ENCODE measurements at places on chromosomes 2 and 18.

DNA sequence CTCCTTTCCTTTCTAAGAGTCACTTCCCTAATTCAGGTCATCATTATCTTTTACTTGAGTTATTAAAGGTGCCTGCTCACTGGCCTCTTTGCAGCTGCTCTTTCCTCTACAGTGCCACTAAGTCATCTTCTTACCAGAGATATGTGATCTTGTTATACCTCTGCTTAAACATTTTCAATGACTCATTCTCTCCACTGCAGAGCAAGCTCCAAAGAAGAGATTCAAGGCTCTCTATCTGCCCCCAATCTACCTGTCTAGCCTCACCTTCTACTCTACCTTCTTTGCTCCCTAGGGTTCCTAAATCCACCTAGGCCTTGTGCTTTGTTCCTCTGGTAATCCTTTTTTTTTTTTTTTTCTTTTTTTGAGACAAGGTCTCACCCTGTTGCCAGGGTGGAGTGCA lies 3.1 kb downstream of the ARHGEF33 start:
- DNase-seq: no peak

GRCh38 chr18:63306249-63306648 lies 13.3 kb downstream of the BCL2 start:
- DNase-seq: no peak

DNA sequence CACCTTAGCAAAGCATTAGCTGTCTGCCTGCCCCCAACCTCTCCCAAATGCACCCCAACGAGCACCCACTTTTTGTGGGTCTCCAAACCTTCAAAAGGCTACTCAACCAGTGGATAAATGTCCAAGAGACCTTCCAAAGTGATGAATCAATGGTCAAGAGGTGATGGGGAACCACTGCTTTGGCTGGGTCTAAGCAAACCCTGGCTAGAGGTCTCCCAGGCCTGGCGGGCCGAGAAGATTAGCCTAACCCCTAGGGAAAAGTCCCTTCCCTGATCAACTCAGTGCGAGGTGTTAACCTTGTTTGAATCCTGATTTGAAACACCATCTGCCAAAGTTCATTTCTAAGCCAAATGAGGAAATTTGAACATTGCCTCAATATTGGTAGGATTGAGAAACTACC lies 144.7 kb upstream of the SIX3 start:
- no peak for DNase-seq

DNA sequence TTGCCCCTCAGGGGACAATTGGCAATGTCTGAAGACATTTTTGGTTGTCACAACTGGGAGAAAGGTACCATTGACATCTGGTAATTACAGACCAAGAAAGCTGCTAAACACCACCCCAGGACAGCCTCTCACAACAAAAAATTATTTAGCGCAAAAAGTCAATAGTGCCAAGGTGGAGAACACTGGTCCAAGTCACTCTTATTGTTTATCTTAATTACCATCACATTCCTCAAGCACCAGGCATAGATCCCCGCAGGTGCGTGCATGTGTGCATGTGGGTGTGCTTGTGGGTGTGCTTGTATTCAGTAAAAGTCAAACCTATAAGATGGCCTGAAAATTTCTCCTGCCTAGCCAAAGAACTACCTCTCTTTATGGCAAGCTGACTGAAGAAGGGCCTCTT lies 74.9 kb upstream of the WDR75 start:
- no peak for DNase-seq

DNA sequence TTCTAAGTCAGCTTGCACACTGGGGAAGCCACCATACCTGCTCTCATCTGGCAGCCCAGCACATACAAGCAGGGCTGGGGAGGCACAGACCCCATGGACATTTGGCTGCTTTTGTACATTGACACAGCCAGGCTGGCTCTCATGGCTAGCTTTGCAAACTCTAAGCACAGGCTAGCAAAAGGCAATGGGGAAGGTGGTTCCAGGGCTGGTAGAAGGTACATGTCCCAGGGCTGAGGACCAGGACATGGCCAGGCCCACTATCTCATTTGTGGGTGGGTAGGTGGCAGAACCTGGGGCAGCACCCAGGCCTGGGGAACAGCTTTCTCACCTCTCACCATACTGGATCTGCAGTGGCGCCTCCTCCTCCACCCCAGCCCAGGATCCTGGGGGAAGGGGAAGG lies 90.9 kb downstream of the HS1BP3 start:
- DNase-seq: no peak

- DNase-seq: no peak
Measured at GRCh38 chr2:230895536-230896345, 29.3 kb downstream of the GPR55 start.

- no peak for DNase-seq
Measured at GRCh38 chr2:226136739-226137138, 662.9 kb downstream of the IRS1 start.

DNA sequence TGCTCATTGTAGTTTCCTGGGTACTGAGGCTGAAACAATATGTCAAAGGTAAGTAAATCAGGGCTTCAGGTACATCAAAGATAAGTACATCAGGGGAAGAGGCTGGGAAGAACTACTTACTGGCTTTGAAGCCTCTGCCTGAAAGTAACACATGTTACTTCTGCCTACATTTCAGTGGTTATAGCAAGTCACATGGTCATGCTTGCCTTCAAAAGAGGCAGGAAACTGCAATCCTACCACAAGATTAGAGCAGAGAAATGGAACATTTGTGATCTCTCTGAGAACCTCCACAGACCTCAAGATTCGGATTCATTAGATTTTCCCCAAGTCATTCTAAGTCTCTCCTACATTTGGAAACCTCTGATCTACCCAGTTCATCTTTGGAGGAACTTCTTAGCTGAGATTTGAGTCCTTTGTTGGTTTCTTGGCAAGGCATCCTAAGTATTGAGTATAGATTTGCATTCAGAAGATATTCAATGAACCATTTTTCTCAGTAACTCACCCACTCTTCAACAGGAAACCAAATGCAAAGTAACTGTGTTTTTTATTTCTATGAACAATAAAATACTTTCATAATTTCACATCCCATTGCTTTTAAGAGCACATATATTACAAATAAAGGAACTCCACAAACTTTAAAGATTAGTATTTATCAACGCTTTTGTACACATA lies 48.5 kb upstream of the CCDC195 start:
- DNase-seq: no peak

DNA sequence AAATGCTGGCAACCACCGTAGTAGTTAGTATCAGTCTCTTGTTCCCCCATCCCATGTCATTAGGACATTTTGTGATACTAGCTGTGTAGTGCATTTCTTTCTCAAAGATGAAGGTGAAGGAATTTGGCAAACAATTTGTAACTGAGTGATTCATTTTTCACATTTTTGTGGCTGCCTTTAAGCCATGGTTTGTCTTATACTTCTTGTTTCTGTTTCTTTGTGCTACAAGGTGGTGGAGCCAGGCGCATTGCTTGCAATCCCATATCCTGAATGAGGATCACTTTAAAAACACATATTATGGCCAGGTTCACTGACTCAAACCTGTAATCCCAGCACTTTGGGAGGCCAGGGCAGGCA lies 40.6 kb downstream of the GPD2 start:
- DNase-seq: no peak

DNA sequence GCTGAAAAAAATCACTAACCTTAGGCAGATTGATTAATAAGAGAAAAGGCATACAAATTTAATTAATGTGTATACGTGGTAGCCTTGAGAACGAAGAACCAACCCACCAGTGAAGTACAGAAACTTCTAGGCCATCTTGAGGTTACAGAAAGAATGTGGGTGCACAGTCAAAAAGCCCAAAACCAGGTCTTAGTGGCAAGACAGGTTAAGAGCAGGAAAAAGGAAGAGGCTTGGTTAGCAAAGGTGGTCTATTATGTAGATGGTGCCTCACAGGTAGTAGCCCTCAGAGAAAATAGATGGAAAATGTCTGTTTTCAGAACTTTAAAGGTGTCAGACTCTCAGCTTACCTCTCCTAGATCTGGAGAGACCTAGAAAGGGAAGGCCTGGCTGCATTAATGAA lies 22.0 kb upstream of the SLC35G4 start:
- no peak for DNase-seq

GRCh38 chr2:70828914-70829824 lies 6.4 kb downstream of the CD207 start:
- DNase-seq: no peak

DNA sequence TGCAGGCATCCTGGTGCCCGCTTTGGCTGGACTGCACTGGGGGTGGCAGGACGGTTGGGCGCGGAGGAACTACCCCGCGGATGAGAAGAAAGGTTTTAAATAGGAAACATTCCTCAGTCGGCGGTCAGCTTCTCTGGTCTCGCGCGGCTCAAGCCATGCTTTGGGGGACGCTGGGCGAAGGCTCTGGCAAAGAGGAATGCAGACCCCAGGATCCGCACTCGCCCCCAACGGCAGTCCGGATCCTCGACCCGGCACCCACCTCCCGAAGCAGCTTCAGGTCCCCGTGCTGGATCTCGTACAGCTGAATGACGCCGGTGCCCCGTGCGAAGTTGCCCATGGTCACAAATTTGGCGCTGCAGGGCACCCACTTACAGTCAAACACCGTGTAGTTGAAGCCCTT lies 686 bp upstream of the PNO1 start:
- no peak for DNase-seq

- DNase-seq: no peak
Measured at GRCh38 chr2:31739161-31739560, 158.4 kb upstream of the SRD5A2 start.

GRCh38 chr2:133607679-133608078 lies 39.4 kb upstream of the NCKAP5 start:
- no peak for DNase-seq

- DNase-seq: no peak
Measured at GRCh38 chr2:67839668-67840067, 223.1 kb downstream of the C1D start.

DNA sequence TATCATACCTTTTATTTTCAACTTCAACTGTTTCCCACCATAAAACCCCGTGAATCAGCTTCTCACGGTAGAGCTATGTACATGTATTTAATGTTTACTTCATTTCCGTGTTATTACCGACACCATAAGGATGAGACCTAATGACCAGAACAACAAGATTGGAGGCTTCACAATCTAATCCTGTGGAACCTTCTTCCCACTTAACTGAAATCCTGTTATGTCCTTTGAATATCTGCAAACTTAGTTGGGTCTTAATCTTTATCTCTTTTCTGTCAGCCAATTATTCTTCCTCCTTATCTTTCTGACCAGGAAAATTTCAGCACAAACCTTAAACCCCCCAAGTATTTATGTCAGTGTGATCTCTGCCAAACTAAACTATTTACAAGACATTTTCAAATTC lies 214.4 kb downstream of the TMX3 start:
- no peak for DNase-seq

DNA sequence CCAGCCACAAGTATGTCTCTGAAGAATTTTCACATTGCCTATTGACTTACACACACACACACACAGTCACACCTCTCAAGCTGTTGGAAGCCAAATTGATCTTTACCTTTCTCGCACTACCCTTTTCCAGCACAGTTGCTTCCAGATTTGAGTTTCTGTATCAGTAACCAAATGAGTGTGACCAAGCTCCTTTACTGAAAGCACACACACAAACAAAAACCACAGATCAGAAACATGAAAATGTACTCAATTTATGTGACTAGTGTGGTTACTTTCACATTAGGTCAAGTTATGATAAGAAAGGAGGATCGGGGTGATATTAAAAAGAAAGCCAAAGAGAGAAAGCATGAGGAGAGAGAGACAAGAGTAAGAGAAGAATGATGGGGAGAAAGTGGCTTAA lies 993.9 kb upstream of the POU3F3 start:
- no peak for DNase-seq

- no peak for DNase-seq
Measured at GRCh38 chr18:45173799-45174519, 441.3 kb upstream of the SLC14A2 start.

DNA sequence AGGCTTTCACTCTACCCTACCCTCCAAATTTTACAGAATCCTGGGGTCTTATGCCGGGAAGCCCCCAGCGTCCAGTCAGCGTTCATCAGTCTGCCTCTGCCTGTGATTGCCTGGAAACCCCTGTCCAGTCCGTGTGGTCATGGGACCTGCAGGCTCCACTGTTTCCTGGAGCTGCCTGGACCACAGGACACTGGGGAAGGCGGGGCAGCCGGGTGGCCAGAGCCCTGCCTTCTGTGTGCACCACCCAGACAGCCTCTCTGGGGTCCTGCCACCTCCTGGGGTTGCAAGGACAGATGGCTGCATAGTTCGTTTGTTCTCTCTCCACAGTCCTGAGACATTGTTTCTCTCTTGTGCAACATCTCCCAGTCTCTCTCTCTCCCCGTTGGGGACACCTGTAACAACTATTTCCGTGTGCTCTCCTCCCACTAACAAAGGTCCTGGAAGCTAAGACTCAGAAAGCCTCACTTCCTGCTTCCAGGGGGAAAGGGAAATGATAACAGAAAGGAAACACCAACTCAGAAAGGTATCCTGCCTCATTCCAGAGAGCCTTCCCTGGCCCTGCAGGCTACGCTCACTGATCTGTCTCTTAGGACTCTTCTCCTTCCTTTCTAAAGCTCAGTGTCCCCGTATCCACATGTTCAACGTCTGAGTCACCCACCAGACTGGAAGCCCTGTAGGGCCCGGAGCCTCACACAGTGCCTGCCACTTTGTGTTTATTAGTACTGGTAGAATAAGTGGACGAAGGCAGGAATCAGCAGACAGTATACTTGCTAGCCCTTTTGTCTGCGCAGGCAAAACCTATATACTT lies 192.8 kb upstream of the RAB12 start:
- no peak for DNase-seq

GRCh38 chr18:58409802-58410445 lies 219.0 kb downstream of the ALPK2 start:
- DNase-seq: no peak

DNA sequence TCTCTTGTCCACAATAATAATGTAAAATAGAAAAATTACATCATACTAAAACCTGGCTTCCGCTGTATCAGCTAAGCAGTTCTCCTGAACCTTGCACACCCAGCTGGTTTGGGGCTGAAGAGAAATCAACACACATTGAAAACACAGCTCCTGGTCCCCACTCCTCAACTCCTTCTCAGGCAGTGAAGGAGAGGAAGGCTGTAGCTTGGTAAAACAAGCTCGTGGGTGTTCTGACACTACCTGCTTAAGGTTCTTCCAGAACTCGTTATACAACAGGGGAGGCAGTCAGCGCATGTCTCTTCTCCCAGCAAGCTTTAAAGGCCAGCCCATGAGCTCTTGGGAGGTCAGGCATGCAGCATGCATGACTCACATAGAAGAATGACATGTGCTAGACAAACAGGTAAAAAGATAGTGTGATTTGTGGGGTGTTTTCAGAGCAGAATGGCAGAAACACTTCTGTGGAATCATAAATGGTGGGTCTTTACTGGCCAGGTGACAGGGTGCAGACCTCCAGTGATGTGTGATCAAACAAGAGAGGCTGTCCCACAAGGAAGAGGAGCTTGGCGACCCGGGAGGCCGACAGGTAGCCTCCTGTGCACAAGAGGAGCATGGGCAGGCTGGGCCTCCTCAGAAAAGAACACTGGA lies 69.1 kb downstream of the UXS1 start:
- no peak for DNase-seq

DNA sequence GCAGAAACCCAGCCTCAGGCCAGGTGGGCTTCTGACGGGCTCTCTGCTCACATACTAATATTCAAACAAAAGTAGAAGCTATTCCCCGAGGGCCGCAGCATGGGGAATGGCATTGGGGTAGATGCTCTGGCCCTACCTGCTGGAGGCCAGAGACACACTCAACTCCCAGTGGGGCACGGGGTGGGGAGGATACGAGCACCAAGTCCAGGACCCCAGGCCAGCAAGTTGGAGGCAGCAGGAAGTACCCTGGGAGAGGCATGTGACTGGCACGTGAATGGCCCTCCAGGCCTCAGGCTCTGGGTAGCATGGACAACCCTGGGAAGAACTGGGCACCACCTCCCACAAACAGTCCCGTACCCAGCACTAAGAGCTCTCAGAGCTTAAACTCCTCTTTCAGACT lies 3.8 kb downstream of the DNMT3A start:
- DNase-seq: no peak

Measured in activated naive CD8-positive, alpha-beta T cell treated with anti-CD3 and anti-CD28 coated beads, Interleukin-2, amount 50 U/mL, for 16 hours (primary cell).